ENCODE measurements at places on chromosomes 16 and 17.

GRCh38 chr16:89909777-89910716, 8.6 kb upstream of the MC1R start:
- DNase-seq, result peak; percentile 70

- peak; percentile 24 for DNase-seq
Measured at GRCh38 chr17:17484451-17484899, 7.7 kb downstream of the MED9 start.

- no peak for DNase-seq
Measured at GRCh38 chr16:4743226-4743878, 9.0 kb downstream of the DNAAF8 start.

DNA sequence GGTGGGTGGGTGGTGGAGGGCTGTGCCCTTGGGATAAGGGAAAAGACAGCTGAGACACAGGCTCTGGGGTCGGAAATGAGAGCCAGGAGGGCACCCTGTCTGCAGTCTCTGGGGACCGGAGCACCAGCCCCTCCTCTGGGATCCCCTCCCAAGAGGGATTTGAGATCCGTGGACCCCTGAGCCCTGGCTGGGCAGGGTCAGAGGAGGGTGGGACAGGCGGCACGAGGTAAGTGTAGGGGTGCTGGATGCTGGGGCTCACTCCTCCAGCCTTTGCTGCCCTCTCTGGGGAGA, 425 bp downstream of the SGSH start:
- DNase-seq, result no peak

GRCh38 chr17:54544249-54544648, 356.4 kb upstream of the TOM1L1 start:
- no peak for DNase-seq

Data from hematopoietic multipotent progenitor cell treated with erythropoietin and hydrocortisone succinate and interleukin-3 and kit ligand, for 8 days (in vitro differentiated cells).